ENCODE measurements at places on chromosomes 6 and 20.

DNA sequence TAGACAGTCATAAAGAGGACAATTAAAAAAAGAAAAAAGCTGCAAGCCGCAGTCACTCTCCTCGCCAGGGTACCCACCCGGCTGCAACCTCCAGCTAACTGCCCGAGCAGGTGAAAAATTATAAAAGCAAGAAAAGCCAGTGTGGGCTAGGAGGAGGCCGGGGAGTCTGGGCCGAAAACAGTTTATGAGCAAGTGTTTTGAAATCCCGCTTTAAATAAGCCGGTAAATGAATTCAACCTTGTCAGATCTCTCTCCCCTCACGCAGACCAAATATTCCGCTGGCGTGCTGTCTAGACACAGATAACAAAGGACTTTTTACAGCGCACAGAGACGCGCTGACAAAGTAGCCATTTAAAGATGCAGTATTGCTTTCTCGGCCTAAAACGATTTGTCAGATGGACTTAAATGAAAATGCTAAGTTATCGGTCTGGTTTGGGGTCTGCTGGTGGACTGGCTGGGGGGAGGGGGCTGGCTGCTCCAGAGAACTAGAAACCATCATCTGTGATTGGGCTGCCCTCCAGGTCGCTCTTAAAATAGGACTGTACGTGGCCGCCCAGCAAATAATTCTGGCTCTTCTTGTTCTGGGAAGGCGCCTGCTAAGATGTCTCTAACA is 24.6 kb downstream of the PMEPA1 start:
- DNase-seq, result no peak

DNA sequence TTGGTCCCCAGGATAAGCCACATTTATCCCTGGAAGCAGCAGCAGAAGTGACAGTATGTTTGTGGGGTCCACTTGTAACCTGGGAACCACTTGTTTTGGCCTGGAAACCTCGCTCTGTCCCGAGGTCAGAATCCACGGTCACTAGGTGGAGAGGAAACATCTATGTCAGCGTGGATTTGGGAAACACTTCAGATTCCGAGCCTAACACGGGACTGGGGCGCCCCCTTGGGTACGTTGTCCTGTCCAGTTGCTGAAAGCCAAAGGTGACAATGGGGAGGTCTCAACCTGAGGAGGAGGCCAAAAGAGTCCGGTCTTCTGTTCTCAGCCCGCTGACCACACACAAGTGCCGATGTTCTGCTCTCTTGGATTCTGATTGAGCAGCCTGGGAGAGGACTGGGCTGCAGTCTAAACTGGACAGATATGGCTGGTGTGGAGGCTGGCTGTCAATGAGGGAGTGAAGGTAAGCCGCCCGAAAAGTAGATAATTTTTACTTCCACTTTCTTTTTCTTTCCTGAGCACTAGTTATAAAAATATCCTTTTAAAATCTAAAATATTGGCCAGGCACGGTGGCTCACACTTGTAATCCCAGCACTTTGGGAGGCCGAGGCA is 4.9 kb upstream of the ZFP57 start:
- DNase-seq, result no peak

GRCh38 chr20:45419188-45420091 is 3.5 kb downstream of the PIGT start:
- no peak for DNase-seq

- no peak for DNase-seq
These were observed 6.8 kb downstream of the SLC22A3 start for GRCh38 chr6:160355001-160355400.

- no peak for DNase-seq
These were observed 359.2 kb downstream of the CDH26 start for GRCh38 chr20:60317401-60317800.

DNA sequence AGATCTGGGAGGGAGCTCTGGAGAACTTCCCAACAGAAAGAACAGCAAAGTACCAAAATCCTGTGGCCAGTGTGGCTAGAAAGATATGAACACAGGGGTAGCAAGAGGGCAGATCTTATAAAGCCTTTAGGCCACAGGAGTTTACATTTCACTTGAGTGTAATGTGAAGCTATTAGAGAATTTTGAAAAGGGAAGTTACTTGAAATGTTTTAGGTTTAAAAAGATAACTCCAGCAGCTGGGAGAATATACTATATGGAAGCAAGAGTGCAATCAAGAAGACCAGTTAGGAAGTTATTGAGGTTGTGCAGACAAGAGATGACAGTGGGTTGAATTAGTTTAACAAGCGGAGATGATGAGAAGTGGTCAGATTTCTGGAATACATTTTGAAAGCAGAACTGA is 7.9 kb downstream of the SUPT3H start:
- DNase-seq, result no peak

GRCh38 chr20:5657190-5657875 is 92.9 kb upstream of the SHLD1 start:
- DNase-seq, result no peak

DNA sequence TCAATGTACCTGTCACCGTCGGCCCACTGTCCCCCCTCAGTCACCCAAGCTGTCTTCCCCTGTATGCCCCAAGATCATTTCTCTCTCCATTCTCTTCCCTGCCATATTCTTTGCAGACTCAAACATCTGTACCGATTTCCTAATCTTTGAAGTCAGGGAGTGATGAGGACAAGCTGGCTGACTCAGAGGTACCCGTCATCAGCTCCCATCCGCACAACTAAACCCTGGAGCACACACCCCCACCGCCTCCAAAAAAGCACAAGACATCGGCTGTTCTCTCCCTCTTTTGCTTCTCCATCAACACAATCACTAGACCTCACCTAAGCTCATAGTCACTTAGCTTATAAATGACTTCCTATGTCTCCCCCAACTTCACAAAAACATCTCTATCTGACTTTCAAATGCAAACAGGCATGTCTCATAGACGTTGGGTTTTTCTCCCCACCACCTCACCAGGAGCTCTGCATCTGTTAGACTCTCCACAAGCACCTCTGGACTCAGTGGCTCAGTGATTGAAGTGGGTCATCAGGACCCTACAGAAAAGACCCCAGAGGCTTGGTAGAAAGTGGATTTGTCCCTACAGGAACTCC is 11.5 kb upstream of the NFATC2 start:
- DNase-seq, result no peak

DNA sequence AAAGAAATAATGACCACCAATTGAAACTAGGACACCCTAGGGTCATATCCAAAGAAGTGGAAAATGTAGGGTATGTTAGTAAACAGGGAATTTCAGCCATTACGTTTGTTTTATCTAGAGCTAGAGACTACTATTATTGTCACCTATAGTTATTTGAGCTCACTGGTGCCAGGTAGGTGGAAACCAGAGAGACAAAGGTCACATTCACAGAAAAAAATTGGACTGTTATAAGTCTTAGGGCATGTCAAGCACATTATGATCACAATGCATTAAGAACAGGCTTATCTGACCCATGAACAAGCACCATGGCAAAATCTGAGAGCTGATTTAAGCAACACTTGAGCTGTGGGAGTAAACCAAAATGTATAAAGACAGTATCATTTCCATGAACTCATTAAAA is 530.1 kb upstream of the CITED2 start:
- DNase-seq, result no peak

DNA sequence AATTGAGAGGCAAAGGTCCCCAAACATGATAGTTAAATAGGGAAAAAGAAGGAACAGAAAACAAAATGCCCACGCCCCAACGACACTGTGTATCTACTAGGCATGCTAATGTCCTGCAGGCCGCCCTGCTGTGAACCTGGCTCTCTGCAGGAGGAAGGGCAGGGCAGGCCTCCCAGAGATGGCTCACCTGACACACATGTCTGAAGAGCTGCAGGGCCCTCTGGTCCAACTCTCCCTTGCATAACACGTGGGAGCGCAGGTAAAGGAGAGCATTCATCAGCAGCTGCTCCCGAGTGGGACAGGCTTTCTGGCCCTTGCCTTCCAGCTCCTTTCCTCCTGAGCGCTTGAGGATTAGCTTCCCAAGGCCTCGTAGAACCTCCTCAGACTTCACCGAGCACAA is 53.7 kb upstream of the LYRM2 start:
- no peak for DNase-seq

- no peak for DNase-seq
These were observed 65.4 kb downstream of the EZR start for GRCh38 chr6:158753811-158754210.

DNA sequence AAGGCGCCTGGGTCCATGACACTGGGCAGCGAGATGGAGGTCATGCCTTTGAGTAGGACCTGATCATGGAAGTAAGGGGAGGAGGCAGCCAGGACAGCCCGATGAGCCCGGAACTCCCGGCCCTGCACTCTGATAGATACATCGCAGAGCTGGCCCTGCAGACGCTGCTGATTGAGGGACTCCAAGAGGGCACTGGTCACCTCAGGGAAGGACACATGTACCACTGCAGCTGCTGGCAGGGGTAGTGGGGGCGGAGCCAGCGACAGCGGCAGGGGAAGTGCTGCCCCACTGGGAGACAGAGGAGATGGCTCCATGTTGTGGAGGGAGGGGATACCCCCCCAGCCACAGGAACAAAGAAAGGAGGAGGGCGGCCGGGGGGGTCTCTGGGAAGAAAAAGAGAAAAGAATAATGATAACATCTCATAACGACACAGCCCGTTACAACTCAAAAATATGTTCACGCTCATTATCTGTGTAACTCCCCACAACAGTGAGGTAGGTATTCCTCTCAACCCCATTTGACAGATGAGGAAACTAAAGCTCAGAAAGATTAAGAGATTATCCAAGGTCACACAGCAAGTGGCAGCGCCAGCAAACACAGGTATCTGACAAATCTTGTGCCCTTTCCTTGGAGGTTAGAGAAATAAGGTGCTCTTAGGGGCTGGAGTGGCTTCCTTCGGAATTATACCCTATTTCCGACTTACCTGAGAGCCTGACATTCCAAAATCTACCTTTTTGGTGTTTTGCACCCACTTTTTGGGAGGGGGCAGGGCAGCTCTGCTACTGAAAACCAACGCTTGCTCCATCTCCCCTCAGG is 733 bp downstream of the ZBTB22 start:
- DNase-seq, result no peak

DNA sequence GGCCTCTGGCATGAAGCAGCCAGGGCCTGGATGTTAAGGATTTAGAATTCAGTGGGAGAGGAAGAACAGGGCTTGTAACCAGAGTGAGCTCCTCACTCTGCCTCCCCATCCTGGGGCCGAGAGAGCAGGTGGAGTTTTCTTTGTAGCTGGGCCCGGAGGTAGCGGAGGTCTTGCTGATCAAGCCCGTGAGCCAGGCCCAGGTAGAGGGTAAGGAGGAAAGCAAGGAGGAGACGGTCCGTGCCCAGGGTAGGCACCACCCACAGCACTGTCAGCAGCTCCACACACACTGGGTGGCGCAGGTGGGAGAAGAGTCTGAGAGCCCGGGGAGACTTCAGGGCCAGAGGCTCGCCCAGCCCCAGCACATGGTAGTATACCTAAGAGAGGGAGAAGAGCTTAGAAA is 2.1 kb upstream of the PPP1R18 start:
- DNase-seq, result no peak

- DNase-seq, result no peak
These were observed 20.3 kb downstream of the TTBK1 start for GRCh38 chr6:43263314-43264178.

DNA sequence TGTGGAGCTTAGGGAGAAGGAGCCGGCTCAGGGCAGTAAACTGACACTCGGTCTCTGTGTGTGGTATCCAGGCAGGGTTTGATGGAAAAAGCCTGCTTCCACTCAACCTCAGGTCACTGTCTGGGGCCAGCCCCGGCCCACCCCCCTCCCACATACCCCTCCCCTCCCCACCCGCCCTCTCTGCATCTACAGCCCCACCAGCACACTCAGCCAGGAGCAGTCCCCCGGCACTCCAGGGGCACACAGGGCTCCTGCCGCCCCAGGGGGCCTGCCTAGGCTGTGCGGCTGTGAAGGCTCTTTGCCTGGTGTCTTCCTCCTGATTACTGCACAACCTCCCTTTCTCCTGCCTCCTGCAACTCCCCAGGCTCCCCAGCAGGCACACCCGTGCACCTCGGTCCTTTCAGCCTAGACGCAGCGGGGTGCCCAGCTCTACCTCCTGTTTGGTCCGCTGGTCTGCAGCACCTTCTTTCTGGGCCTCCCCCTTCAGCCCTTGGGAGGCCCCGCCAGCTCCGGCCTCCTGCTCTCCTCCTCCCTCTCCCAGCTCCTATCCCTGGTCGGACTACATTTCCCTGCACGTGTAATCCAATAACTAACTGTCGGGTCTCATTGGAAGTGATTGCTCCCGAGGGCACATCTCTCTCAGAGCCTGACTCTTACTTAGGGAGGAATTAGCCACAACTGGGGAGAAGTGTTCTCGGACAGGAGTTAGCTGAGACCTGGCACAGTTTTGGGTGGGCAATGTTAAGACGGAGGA is 1.3 kb upstream of the FOXF2 start:
- no peak for DNase-seq
